Activated T-cell treated with anti-CD3 and anti-CD28 coated beads, Interleukin-2, amount 50 U/mL, for 4 hours (primary cell): ENCODE measurements at places on chromosomes 2 and 18.

GRCh38 chr2:71891719-71892422 lies 255.8 kb downstream of the CYP26B1 start:
- DNase-seq = no peak

GRCh38 chr2:217091531-217091930 lies 231.7 kb upstream of the TNP1 start:
- DNase-seq = no peak

DNA sequence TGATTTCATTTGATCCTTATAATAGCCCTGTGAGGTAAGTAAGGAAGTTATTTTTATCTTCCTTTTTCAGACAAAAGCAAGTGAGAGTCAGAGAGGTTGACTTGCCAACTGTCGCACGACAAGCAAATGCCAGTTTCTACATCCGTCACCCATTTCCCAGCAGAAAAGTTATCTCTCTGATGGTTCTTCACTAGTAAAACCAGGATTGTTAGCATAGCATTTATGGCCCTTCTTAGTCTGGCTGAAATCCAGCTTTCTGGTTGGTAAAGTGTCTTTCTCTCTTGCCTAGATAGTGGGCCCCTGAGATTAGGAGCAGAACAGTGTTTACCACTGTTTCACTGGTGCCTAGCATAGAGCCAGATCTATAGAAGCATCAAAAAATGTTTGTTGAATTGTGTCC lies 7.1 kb upstream of the XDH start:
- no peak for DNase-seq

DNA sequence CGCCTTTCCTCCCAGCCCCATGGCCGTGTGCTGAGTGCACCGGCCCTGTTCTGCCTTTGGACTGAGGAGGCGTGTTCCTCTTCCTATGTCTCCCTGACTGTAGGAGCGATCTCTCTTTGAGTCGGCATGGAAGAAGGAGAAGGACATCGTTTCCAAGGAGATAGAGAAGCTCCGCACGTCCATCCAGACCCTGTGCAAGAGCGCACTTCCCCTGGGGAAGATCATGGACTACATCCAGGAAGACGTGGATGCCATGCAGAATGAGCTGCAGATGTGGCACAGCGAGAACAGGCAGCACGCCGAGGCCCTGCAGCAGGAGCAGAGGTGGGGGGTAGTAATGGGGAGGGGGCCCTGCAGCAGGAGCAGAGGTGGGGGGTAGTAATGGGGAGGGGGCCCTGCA lies 29.4 kb upstream of the ASB1 start:
- no peak for DNase-seq

DNA sequence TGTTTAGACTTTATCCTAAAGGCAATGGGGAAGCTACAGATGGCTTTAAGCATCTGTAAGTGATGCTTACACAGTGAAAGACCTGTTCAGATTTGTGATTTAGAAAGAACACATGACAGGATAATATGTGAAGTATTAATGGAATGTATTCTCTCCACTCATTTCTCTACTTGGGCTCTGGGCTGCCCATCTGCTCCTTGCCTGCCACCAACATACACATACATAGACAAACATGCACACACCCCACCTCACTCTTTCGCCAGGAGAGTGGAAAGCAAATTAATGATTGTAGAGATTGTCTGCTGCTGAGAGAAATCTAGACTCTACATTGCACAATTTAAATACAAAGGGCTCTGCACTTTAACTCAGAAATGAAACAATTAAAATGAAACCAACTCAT lies 61.0 kb upstream of the NFE2L2 start:
- DNase-seq = no peak

DNA sequence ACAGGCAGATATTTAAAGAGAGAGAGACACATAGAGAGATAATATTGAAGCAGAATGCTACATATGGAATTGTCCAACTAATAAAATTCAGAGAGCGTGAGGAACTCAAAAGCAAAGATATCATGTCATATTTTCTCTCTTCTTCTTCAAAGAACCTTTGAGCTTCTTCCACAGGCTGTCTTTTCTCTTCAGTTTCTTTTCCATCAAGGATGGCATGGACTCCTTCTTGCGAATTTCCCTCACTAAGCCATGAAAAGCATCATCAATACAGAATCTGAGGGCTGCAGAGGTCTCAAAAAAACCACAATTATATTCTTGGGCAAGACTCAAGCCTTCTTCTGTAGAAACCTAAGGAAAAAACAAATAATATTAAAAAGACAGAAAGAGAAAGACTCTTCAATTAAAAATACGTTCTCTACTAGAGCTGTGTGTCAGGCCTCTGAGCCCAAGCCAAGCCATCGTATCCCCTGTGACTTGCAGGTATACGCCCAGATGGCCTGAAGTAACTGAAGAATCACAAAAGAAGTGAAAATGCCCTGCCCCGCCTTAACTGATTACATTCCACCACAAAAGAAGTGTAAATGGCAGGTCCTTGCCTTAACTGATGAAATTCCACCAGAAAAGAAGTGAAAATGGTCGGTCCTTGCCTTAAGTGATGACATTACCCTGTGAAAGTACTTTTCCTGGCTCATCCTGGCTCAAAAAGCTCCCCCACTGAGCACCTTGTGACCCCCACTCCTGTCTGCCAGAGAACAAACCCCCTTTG lies 371.9 kb downstream of the RIT2 start:
- no peak for DNase-seq

DNA sequence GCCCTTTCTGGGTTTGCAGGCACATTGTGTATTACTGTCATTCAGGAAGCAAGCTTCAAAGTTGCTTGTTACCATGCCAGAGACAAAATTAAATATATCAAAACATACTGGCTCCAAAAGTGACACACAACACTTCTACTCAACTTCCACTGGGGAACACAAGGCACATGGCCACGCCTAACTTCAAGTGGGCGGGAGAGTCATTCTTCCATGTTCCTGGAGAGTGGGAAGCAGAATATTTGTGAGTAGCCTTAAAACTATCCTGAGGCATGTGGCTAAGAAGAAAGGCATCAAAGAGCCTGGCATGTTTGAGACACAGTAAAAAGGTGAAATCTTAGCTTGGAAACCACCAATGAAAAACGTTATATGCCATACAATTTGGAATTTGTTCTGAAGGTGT lies 90.5 kb upstream of the TACR1 start:
- no peak for DNase-seq
